Stimulated activated naive CD8-positive, alpha-beta T cell treated with anti-CD3 and anti-CD28 coated beads, Interleukin-15, Interleukin-2, amounts not matched to agents 100 U/mL and 50 U/mL, for 24 hours (primary cell): ENCODE measurements at places on chromosomes 5 and 9.
A peak's percentile ranks its signal among the peaks of the same experiment; 100 is the strongest.

DNA sequence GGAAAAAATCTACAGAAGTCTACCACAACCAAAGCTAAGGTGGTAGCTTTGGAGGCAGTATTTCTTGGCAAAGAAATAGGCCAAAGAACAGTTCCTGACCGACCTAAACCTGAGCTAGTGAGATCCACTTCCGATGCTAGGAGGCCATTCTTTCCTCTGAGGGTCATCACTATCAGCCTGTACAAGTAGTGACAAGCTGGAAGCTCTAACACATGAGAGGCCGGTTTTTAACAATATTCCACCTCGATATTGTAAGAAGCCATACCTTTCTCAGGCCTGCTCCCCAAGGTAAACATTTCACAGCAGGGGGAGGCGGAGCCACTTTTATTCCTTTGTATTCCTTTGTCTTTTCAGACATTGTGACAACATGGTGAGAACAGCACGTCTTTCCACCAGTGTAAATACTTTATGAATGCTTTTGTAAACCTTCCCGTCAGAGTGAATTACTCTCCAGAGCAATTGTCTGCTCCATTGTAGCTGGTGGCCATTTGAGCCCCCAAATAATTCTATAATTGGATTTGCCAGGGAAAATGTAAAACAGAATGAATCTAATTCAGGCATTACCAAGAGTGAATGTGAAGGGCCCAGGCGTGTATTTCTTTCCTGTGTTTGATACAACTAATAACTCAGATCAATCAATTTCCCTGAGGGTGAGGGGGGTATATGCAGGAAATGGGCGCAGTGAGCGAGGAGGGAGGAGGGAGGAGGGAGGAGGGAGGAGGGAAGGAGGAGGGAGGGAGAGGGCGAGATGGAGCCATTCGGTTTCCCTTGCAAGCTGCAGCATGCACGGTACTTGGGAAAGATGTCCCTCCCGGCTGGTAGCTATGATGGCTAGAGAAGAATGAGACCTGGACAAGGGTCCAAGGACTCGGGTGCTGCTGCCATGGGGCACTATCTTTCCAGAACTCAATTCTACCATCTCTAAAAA is 166.6 kb downstream of the CDK5RAP2 start:
- no peak for DNase-seq

DNA sequence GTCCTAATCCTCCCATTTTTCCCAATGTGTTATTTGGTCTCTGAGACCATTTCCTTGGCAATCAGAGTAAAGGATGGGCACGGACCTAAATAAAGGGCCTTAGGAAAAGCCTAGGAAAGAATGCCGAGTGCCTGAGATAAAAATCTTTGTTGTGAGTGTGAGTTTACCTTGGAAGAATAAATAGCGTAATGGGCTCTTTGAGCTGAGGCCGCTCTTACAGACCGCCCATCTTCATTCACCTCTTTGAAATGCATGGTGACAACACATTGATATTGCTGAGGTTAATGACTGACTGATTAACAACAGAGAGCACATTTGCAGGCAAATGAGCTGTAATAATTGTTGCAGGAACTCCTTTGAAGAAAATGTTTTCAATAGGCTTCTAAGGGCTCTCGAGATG is 1967.1 kb upstream of the WWC1 start:
- no peak for DNase-seq

GRCh38 chr9:121963528-121963995 is 129.5 kb downstream of the TTLL11 start:
- DNase-seq = no peak

- peak; percentile 27 for DNase-seq
Observed at GRCh38 chr9:68844631-68845612, 139.9 kb downstream of the PIP5K1B start.

GRCh38 chr5:110177729-110178128 is 488.0 kb downstream of the MAN2A1 start:
- no peak for DNase-seq

DNA sequence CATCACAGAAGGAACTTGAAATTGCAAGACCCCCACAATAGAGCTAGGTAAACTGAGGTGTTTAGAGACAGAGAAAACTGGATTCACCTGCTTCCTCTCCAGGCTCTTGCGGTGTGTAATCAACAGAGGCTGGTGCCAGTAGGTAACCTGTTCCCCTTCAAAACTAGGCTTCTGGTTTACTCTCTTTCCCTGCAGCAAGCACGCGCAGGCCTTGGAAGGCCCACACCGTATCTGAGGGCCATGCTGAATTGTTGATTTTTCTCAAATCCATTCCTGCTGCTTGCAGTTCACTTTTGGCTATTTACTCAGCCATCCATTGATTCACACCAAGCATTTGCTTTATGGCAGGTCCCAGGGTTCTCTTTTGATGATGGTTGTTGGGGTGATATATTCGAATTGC is 667 bp upstream of the FRRS1L start:
- DNase-seq = no peak

DNA sequence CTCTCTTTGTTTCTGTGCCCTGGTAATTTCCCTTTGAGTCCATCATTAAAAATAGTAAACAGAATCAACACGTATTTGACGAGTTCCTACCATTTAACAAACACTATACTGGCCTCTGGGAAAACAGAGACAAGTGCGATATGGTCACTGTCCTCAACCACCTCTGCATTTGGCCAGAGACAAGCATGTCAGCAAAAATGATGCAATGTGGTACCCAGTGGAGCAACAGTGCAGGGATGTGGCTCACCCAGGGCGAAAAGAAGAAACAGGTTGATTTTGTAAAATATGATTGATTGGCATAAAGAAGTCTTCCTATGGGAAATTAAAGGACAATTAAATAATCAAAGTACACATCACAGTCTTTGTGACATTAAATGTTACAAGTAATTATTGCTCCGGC is 99.1 kb downstream of the CFAP90 start:
- DNase-seq = no peak

- DNase-seq = no peak
Observed at GRCh38 chr9:99109522-99109921, 4.6 kb downstream of the TGFBR1 start.

- no peak for DNase-seq
Observed at GRCh38 chr9:76580188-76580587, 121.2 kb downstream of the GCNT1 start.

- no peak for DNase-seq
Observed at GRCh38 chr5:146283344-146283761, 55.3 kb upstream of the POU4F3 start.

- DNase-seq = no peak
Observed at GRCh38 chr5:8897316-8897715, 648.6 kb downstream of the SEMA5A start.

- DNase-seq = no peak
Observed at GRCh38 chr9:133754187-133754586, 16.0 kb upstream of the SARDH start.

DNA sequence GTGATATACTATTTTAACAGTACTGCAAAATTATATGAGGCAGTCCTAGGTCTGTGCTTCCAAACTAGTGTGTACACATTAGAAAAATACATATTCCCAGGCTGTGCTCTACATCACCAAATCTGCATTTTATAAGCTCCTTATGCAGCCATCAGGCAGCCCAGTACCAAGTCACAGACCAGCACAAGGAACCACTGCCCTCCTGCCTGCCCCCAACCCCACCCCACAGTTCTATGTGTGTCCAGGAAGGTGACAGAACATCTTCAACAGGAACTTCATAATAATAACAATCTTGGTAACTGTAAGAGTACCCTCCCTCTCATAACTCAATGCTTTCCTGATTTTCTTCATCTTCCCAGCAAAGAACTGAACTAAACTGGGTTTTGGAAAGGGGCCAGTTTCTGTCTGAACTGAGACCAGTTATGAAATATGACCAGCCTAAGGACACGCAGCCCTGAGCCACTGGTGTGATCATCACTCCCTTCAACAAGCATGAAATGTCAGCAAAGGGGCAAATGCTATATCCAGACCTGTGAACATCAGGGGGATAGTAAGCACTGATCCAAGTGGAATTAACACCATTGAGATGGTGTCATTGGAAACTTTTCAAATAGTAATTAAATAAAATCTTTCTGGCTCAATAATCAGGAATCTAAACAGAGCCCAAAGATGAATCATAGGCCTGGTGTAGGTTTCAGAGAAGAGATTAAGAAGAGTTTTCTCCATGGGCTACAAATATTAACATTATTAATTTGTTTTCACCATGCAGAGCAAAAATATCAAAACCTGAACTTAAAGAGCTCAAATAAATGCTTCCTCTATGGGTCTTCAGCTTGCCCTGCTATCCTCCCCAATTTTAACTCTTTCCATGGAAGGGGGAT is 82.1 kb downstream of the DPYSL3 start:
- no peak for DNase-seq

GRCh38 chr5:122442938-122443337 is 130.9 kb downstream of the SNCAIP start:
- no peak for DNase-seq

GRCh38 chr5:163248333-163248732 is 189.1 kb upstream of the CCNG1 start:
- DNase-seq = no peak

DNA sequence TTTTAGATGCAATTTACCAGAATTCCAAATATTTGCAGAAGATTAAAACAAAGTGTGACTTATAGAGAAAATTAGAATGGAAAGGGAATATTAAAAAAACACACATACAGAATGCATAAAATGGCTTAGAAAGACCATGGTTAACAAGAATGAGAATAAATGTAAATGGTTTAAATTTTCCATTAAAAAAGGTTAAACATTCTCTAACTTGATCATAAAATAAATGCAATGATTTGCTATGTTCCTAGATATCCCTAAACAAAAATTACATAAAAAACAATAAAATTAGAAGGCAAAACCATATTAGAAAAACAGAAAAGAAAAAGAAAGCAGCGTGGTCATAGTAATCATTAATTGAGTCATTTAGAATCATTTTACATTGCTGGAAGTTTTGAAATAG is 152.5 kb downstream of the TMEM38B start:
- DNase-seq = no peak

DNA sequence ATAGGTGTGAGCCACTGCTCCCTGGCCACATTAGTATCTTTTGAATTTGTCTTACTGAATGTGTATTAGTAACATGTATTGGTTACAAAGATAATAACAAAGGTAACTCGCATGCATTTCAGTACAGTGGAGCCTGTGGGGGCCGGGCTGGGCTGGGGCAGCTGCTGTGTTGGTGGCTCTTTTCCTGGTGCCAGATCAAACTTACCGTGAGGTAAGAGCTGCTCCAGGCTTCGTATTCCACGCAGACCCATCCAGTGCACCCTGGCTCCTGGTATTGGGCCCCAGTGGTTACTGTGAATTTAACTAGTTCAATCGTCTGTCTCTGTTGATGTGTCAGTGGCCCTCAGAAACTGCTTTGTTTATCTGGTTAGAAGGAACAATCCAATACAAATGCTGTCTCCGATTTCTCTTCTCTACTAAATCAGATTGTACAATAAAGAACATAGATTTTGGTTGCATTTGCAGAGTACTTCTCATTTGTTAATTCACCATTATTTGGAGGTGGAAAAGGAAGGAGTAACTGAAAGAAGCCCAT is 15.6 kb downstream of the PRRC2B start:
- DNase-seq = no peak

GRCh38 chr5:139738193-139739149 is 57.1 kb upstream of the PSD2 start:
- no peak for DNase-seq

DNA sequence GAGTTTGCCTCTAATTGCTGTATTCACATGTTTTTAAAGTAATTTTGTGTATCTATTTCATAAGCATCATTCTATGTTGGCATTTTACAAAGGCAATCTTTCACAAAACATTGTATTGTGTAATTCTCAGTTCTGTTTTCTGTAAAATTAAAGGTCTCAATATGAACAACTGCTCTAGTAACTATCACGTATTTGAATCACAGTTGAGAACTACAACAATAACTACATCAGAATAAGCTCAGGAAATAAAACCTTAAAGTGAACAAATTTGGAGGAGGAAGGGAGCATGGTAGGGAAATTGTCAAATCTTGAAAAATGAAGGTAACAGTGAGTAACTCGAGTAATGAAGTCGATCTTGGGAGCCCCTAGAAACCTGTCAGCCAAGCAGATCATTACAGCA is 22.5 kb upstream of the CAMK4 start:
- no peak for DNase-seq

DNA sequence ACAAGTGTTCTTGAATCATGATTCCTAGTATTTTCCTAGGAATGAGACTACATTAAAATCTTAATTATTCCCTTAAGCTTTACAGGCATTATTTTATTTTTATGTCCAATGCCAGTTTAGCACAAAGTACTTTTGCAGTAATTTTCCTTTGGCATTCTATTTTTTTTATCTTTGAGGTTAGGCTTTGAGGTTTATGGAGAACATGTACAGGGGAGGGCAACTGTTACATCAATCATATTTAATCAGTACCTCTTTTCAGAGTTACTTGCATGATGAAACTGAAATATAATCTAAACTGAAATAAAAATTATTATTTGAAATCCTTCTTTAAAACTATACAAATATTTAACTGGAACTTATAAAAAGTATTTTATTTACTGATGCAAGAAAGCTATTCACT is 118.2 kb upstream of the MPDZ start:
- DNase-seq = no peak

GRCh38 chr5:160792281-160792680 is 59.7 kb downstream of the ATP10B start:
- DNase-seq = no peak

DNA sequence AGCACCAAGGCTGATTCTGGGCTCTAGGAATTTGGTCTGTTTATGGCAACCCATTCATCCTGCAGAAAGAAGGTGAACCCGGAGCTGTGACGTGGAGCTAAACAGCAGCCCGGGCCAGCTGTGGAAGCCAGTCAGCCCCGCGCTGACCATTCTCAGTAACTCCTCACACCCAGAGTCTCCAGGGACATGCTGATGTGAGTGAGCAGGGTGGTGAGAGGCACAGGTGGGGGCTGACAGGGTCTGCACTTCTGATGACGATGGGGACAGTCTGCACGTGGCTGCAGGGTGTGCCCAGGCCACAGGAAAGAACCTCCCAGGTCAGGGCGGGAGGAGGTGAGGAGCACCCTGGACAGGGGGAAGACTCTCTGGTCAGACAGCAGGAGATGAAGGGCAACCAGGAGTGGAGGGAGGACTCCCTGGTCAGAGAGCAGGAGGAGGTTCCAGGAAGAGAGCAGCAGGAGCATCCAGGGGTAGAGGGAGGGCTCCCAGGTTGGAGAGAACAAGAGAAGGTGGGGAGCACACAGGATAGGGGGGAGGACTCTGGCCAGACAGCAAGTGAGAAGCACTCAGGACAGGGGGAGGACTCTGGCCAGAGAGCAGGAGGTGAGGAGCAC is 26.1 kb upstream of the SLC6A3 start:
- no peak for DNase-seq
